Fibroblast of villous mesenchyme (primary cell): ENCODE measurements at places on chromosomes 12 and 14. TPM values are rescaled to one million over a fixed set of nuclear protein-coding genes. Genes with fewer than 3 reads are reported as not detected.

The LRP1-AS gene
- total RNA-seq = not detected in 2 replicates

GRCh38 chr14:54854181-54854580, 48.4 kb downstream of the GCH1 start:
- no peak for DNase-seq

The RAB2B gene
- total RNA-seq = 22.9 and 41.0 TPM in 2 replicates

DNA sequence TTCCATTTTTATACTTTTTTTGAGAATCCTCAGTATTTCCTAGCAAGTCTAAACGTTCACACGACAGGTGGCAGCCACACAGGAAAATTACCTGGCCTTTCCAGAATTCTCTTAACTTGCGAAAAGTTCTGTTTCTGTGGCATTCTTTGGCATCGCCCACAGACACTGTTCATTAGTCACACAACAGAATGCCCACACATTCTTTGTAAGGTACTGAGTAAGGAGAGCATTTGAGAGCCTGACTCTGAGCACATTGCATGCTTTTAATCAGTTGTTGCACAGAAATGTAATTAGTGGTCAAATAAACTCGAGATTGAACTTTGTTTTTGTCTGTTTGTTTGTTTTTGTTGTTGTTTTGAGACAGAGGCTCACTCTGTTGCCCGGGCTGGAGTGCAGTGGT, 52.4 kb downstream of the LMNTD1 start:
- DNase-seq = no peak

DNA sequence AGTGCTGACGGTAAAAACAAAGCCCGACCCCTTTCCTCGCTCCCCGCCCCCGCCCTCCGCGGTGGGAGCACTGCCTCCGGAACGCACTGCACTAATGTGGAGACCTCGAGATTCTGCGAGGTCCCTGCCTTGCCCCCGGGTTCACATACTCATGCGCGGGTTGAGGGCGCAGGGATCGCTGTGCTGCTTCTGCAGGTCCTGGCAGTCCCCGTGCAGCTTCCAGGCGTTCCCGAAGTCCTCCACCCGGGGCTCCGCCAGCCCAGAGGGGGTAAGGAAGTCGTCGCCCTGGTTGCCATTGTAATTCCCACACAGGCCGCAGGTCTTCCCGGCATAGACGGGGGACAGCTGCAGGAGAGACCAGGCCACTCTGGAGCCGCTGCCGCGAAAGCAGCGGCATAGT, 66.8 kb downstream of the VWF start:
- no peak for DNase-seq

DNA sequence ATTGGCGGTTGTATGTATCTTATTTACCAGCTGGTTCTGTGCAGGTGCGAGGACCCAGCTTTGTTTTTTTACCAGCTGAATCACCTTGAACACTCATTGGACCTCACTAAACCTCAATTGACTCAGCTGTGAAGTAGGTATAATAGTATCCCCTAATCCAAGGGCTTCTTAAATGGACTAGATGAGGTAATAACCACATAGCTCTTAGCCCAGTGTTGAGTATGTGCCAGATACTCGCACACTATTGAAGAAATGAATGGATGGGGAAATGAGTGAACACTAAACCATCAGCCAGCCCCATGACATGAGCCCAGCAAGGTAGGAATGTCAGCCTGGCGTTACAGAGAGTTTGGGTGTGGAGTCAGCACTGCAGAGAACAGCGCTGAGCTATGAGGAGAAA, 79.7 kb downstream of the RIMBP2 start:
- DNase-seq = no peak

- no peak for DNase-seq
Observed at GRCh38 chr12:26241080-26241479, 45.7 kb downstream of the SSPN start.
